ENCODE measurements at places on chromosomes 2 and 18.

DNA sequence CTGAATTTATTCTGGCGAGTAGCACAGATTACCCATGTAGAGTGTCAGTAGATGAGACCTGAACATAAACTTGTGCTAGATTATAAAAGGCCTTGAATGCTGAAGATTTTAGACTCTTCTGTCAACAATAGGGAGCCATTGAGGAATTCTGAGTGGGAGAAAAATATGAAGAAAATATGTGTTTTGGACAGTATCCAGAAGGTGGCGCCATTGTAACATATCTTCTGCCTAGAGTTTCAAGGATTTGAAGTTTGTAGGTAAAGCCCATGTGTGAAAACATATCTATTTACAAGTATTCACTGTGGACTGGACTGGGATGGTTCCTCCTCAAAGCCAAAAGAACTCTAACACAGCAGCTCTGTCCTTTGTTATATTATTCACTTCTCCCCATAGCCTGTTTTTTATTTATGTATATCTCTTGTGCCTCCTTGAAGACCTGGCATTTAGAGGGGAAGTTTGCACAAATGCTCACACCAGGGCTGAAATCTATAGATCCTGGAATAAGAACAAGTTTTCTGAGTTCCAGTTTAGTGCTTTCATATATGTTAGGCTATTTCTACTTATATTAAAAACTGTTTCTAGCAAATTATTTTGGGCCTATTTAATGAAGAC is 124.9 kb downstream of the RDH14 start:
- peak; percentile 74 for DNase-seq

DNA sequence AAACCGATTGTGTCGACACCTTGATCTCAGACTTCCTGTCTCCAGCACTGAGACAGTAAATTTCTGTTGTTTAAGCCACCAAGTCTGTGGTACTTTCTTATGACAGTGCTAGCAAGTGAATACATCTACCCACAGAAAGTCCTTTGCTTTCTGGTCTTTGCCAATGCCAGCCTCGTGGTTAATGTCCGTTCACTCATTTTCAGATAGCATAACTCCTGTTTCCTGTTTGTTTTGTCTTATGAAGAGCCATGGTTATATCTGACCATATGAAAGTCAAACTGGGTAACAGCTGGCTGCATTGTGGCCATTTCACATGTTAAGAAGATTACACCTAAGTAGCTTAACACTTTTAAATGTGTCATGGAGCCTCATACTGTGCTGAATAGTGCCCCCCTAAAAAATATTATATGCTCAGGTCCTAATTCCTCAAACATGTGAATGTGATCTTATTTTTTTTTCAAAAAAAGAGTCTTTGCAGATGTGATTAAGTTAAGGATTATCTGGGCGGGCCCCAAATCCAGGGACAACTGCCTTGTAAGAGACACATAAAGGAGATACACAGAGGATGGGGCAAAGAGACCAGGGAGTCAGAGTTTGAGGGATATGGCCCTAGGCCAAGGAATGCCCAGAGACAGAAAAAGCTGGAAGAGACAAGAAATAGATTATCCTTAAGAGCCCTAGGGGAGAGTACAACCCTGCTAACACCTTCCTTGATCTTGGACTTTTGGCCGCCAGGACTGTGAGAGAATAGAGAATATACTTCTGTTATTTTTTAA is 118.0 kb downstream of the KCNE4 start:
- no peak for DNase-seq

DNA sequence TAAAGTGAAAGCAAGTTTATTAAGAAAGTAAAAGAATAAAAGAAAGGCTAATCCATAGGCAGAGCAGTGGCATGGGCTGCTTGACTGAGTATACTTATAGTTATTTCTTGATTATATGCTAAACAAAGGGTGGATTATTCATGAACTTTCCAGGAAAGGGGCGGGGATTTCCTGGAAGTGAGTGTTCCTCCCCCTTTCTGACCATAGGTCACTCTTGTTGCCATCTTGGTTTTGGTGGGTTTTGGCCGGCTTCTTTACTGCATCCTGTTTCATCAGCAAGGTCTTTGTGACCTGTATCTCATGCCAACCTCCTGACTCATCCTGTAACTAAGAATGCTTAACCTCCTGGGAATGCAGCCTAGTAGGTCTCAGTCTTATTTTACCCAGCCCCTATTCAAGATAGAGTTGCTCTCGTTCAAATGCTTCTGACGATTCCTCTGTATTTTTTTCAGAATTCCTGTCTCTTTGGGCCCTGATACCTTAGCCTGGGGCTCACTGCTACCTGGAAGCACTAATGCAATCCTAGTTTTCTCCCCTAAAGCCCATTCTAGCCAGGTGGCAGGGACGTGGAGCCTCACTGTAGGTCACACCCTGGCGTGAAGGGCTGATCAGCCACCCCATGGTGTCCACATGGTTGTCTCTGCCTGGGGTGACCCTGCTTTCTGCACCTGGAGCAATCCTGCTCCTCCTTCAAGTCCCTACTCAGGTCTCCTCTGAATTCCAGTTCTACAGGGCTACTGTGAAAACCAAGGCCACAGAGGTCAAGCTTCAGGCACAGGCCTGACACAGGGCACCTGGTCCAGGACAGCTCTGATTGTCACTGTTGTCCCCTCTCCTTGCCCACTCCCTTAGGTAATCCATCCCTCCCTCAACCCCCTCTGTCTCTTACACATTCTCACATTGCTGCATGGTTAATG is 6.0 kb upstream of the SLC35F6 start:
- DNase-seq = peak; percentile 61

- no peak for DNase-seq
Observed at GRCh38 chr2:164913640-164914350, 41.5 kb downstream of the SLC38A11 start.

DNA sequence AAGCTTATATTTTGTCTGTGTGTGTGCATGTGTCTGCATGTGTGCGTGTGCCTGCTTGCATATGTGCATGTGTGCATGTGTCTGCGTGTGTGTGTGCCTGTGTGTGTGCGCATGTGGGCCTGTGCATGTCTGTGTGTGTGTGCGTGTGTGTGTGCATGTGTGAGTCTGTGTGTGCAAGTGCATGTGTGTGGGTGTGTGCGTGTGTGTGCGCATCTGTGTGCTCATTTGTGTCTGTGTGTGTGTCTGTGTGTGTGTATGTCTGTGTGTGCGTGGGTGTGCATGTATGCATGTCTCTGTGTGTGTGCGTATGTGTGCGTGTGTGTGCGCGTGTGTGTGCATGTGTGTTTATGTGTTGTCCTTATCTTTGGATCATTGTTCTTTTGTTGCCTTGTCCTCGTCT is 56.8 kb downstream of the DSC3 start:
- DNase-seq = no peak

GRCh38 chr2:21812766-21813165 is 689.0 kb downstream of the TDRD15 start:
- DNase-seq = no peak

GRCh38 chr2:25229279-25230197 is 61.2 kb upstream of the POMC start:
- no peak for DNase-seq

- DNase-seq = no peak
Observed at GRCh38 chr2:133421516-133422324, 146.5 kb downstream of the NCKAP5 start.

DNA sequence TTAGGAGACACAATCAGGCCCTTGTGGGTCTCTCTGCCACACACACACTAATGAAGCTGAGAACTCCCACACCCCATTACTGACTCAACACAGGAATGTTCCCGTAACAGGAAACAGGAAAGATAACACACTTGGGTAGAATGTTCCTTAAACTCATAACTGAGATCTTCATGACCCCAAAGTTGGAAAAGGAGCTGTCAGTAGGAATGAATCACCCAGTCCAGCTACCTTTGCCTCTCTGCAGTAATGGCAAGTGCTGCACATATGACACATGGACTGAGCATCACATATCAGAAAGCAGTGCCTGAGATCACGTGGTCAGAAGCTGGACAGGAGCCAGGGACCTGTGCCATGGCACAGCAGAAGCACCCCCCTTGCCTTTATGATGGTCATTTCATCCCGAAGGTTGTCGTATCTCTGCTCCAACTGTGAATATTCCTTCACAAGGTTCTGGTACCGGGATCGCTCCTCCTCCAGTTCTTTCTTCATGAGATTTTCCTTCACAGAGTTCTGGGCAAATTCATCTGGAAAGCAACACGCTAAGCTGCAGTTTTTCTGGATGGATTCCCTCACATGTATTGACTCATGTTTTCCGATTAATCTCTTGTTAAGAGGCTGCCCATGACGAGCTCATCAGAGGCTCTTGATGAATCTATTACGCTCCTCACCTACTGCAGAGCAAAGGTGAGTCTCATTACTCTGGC is 65.4 kb upstream of the ACAA2 start:
- no peak for DNase-seq

GRCh38 chr2:215370112-215370965 is 58.5 kb downstream of the ATIC start:
- DNase-seq = no peak

GRCh38 chr2:187989925-187990623 is 301.6 kb upstream of the GULP1 start:
- peak; percentile 64 for DNase-seq

- peak; percentile 85 for DNase-seq
Observed at GRCh38 chr2:230987137-230988020, 8.5 kb upstream of the SPATA3 start.

DNA sequence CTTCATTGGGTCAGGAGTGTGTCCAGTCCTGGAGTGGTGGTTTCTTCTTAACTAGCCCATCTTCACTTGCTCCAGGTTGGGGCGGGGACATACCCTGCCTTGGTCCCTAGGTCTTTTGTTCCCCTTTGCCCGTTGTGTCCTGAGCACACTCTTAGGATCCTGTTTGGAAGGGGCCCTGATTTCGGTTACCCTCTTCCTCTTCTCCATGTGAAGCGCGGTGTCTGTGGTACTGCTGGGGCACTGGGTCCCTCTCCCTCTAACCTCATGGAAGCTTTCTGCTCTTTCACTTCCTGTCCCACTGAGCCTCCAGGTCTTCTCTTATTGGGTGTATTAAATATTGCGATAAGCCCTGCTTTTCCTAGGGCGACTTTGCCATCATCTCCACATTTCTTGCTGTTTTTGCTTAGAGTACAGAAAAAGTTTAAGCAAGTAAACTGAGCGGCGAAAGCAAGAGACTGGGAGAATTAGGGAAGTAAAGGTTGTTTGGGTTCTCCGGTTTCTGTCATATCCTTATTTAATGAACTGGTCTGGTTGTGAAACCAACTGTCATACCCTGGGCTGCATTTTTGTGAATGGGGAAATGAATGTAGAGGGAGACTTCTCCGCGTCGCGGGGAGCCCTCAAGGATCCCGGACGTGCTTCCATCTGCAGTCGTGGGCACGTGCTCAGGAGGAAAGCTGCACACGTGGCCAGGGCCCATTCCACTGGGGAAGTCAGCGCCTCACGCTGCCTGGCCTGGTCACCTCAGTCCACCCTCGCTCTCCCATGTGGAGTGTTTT is 73.8 kb upstream of the B3GNT7 start:
- peak; percentile 92 for DNase-seq

GRCh38 chr2:59308108-59308507 is 1067.0 kb upstream of the FANCL start:
- no peak for DNase-seq

DNA sequence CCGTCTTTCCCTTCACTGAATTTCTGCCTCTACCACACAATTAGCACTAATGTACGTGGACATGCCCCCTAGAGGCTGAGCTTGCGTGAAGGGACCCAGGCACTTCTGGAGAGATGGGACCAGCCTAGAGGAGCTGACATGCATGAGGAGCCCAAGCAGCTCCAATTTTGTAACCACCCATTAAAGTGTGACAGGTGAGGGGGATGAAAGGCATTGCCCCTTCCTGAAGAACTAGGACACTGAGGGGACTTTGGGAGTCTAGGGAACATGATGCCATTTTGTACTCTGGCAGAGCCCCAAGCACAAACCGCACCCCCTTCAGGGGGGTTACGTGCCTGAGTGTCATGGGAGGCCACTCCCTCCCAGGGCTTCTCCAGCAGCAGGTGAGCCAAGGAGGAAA is 63.6 kb downstream of the HNRNPLL start:
- DNase-seq = no peak

GRCh38 chr2:230737791-230738226 is 25.2 kb downstream of the CAB39 start:
- DNase-seq = no peak

- no peak for DNase-seq
Observed at GRCh38 chr2:120973196-120973595, 237.5 kb downstream of the GLI2 start.

GRCh38 chr2:218238887-218239286 is 21.9 kb downstream of the ARPC2 start:
- no peak for DNase-seq

DNA sequence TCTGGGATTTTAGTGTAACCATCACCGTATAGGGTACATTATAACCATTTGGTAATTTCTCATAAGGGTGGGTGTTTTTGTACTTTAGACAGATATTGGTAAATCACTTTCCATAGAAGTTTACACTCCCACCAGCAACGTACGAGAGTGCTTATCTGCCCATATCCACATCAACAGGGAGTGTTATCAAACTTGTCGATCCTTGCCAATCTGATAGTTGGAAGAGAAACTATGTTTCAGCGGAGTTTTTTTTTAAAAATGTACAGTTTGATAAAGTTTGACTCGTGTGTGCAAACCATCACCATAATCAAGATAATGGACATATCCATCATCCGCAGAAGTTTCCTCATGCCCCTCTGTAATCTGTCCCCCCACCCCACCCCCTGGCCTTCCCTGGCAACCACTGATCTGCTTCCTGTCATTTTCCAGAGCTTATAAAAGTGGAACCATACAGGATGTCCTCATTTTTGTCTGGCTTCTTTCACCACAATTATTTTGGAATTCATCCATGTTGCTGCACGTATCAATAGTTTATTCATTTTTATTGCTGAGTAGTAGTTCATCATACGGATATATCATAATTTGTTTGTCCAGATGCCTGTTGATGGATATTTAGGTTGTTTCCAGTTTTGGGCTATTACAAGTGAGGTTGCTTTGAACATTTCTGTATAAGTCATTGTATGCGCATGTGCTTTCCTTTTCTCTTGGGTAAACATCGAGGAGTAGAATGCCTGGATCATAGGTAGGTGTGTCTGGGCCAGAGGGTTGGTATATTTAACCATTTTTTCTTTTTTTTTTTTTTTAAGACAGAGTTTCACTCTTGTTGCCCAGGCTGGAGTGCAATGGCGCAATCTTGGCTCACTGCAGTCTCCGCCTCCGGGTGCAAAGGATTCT is 18.6 kb downstream of the GLI2 start:
- no peak for DNase-seq

GRCh38 chr18:4248686-4249085 is 206.4 kb downstream of the DLGAP1 start:
- DNase-seq = no peak

GRCh38 chr2:127097471-127097765 is 9.5 kb downstream of the BIN1 start:
- no peak for DNase-seq

- peak; percentile 3 for DNase-seq
Observed at GRCh38 chr18:55419947-55420664, 167.9 kb downstream of the TCF4 start.
